SK-N-MC (cell line): ENCODE measurements at places on chromosomes 6 and 20.
A peak's percentile ranks its signal among the peaks of the same experiment; 100 is the strongest.

- no peak for DNase-seq
These were observed 337.8 kb downstream of the BTBD3 start for GRCh38 chr20:12255461-12255970.

- no peak for DNase-seq
These were observed 71.8 kb upstream of the ZNF184 start for GRCh38 chr6:27544612-27545260.

DNA sequence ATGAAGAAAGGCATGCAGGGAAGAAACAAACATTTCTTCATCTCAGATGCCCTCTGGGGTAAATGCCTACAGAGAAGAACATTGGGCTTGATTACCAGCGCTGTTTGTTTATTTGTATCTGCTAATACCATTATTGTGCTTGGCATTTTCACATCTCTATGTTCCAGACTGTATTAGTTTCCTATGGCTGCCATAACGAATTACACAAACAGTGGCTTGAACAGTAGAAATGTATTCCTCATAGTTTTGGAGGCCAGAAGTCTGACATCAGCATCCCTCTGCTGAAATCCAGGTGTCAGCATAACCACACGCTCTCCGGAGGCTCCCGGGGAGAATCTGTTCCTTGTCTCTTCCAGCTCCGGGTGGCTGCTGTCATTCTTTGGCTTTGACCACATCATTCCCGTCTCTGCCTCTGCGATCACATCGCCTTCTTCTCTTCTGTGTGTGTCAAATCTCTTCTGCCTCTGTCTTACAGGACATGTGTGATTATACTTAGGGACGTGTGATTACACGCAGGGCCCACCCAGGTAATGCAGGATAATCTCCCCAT, 241.6 kb upstream of the SUPT3H start:
- DNase-seq: no peak

DNA sequence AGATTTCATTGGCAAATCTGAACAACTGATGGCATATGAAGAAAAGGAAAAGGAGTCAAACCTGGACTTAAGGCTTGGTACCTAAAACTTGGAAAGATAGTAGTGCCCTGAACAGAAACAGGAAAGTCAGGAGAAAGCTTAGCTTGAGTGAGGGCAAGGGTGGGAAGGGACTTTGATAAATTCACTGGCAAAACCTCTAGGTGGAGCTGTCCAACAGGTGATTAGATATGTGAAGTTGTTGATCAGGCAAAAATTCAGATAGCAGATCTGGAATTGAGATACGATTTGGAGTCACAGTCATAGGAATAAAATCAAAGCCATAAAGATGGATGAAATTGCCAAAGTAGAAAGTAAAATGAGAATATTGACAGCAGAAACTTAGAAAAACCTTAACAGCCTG, 16.1 kb upstream of the ZNF292 start:
- DNase-seq: no peak

DNA sequence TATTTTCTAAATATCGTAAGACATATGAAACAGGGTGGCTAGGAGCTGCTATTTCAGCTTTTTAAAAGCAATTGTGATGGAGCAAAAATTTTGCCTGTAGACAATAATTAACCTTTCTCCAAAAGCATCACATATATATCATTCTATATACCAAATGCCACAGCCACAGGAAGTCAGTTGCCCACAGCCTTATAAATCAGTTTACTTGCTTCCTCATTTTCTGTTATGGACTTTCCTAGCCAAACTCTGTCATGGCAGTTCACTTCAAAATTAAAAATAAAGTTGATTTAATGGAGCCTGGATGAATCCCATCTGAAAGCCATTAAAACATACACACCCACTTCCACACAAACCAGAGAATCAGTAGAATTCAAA, 93.4 kb upstream of the NHSL1 start:
- no peak for DNase-seq

DNA sequence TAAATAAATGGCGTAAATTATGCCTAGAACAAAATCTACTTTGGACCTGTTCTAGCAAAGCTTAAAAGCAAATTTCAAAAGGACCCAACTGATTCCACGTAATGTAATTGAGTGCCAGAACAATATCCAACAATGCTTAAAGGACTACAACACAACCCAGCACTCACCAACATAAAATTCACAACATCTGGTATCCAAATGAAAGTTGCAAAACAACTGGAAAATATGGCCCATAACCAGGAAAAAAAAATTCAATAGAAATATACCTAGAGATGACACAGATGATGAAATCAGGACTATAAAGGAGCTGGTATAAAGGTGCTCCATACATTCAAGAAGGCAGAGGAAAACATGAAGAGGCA, 14.1 kb downstream of the TUBB2B start:
- no peak for DNase-seq

DNA sequence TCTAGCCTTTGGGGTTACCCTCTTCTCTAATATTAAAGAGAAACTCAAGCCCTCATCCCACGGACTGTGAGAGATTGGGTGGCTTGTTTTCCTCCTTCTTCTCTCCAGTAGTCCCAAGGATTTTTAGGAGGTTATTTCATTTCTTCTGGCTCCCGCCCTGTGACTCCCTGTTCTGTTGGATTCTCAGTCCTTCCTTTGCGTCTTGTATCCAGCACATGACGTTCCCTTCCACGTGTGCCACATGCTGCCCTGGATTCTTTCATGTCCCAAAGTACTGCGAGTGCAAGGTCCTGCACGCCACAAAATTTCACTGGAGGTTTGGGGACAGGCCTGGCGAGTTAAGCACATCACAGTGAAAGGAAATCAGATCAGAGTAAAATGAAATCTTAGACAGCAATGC, 213.4 kb downstream of the PACRG start:
- no peak for DNase-seq

DNA sequence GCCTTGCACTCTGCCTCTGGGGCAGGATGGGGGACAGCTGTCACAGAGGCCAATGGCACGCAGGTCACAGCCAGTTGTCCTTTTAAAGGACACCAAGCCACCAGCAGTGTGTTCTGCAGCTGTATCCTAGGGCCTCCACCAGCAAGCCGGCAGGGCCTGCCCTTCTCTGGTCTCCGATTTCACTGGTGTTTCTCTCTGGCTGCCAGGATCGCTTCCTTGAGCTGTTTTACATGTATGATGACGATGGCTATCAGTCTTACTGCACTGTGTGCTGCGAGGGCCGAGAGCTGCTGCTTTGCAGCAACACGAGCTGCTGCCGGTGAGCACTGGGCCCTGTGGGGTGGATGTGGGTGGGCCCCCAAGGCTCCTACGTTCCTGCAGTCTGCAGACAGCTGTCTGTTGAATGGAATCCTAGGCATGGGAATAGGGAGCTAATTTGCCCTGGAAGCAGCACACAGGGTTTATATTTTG, 22.7 kb upstream of the MAPRE1 start:
- no peak for DNase-seq

GRCh38 chr6:115740907-115741306, 319.8 kb downstream of the FRK start:
- DNase-seq: no peak

- DNase-seq: no peak
These were observed 32.1 kb downstream of the FAM83B start for GRCh38 chr6:54878718-54879117.

GRCh38 chr20:56363491-56363890, 4.7 kb downstream of the FAM210B start:
- DNase-seq: no peak

DNA sequence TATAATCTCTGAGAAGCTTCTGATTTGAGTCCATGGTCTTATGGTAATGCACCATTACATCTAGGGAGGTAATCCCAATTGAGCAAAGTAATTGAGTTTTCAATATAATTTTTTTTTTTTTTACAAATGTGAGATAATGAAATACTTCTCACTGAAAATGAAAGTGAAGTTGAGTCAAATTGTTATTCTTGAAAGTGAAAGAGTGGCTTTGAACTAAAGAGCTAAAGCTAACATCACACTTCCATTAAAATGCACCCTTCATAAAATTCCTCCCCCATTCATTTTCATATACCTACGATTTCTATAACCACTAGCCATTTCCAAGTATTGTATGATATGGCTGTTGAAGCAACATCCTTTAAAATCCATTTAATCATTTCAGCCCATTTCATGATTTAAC, 149.1 kb upstream of the IMPG1 start:
- no peak for DNase-seq

- DNase-seq: no peak
These were observed 51.2 kb downstream of the BMP6 start for GRCh38 chr6:7777074-7777473.

- no peak for DNase-seq
These were observed 50.7 kb upstream of the BHLHE23 start for GRCh38 chr20:63057171-63058117.

DNA sequence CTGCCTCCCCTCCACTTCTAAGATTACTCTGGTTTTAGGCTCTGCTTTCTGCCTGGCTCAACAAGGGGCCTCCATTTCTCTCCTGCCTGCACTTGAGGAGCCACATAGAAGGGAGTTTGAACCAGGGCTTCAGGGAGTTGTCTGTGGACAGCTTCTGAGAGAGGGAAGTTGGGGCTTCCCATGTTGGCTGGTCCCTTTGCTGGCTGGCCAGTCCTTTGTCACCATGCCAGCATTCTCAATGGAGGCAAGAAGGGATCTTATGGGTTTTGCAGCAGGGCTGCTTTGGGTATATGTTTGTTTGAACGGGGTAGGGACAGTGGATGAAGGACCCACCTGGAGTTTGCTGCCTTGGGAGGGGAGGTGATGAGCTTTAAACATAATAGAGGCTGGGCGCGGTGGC, 124.9 kb downstream of the CARMIL1 start:
- DNase-seq: no peak

GRCh38 chr6:138815797-138816528, 20.1 kb downstream of the ECT2L start:
- DNase-seq: peak; percentile 39

DNA sequence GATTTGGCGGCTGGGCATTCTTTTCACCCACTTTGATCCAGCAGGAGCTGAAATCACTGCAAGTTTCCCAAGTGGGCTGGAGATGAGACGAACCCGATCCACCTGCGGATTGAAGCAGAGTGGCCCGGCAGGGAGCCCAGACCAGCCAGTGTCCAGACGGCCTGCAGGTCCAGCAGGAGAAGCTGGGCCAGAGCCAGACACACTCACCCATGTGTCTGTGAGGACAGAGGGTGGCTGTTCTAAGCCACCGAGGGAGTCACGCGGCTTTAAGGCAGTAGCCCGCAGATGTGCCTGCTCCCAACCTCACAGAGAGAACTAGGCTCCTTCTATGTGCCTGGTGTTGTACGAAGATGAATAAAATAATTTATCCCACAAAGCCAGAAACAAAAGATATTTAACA, 200.7 kb downstream of the WDR27 start:
- DNase-seq: no peak

DNA sequence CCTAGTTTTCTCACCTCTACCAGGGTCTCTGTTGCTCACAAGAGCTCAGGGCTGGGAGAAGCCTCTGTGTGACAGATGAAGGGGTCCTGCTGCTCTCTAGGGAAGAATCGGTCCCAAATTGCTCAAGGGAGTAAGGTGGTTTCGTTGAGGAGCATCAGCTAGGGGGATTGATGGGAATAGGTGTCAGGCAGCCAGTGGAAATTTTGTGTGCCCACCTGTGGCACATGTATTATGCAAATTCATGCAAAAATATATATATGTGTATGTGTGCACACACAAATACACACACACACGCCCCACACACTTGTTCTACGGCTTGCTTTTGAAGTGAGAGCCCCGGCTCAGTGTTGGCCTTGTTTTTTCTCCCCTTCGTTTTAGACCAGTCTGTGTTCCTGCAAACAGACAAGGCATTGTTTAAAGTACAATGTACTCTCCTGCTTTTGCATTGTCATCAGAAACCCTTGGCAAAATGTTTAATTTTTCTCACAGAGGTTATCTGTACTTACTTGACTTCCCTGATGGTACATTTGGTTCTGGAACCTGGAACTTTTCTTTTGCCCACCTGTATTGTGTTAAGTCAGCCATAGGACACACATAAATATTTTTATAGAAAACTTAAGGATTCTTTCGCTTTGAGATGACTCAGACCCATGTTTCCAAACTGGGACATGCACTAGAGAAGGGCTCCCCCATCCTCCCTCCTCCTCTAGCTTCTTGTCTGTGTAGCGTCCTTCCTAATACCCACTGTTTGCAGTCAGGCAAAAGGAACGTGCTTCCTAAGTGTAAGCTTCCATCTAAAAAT, 26.7 kb downstream of the FOXO3 start:
- DNase-seq: no peak

- no peak for DNase-seq
These were observed 40.7 kb downstream of the CPXM1 start for GRCh38 chr20:2759603-2760296.

- no peak for DNase-seq
These were observed 508.6 kb downstream of the UTRN start for GRCh38 chr6:144793744-144794143.

DNA sequence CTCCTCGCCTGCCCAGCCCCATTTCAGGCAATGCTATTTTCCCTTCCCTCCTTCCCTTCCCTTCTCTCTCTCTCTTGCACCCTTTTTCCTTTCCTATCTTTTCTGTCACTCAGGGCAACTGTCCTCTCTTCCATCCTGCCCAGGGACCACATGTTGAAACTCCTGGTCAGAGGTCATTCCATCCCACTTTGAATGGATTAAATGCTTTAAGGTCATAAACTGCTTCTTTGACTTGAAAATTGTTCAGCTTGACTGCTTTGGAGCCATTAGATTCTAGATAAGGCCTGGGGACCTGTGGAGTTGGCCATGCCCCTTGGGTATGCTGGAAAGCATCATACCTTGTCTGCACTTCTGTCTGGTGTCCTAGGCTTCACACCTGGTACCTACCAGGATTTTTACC, 106.1 kb downstream of the DTNBP1 start:
- DNase-seq: no peak

DNA sequence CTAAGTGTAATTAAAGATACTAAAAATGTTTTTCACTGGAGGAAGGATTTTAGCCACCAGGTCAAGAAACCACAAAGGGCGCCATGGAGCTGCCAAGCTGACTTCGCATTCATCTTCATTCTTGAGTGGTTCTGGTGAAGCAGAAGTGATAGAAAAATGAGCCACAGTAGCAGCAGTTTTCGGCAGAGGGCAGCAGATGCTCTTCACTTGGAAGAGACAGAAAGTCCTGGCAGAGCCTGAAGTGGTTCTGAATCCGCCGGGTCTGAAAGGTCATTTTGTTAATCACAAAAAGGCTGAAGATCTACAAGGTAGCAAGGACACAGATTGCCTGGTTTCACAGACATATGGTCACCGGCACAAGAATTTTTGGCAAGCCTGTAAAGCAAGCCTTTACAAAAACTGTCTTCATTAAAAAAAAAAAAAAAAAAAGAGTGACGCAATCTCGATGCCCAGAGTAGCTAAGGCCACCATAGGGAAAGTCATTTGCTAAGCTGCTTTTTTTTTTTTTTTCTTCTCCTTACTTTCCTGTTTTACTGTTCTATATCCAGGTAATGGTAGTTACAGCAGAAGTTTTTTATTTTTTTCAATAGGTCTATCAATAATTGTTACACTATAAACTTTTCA, 345.1 kb upstream of the AGPAT4 start:
- DNase-seq: no peak

DNA sequence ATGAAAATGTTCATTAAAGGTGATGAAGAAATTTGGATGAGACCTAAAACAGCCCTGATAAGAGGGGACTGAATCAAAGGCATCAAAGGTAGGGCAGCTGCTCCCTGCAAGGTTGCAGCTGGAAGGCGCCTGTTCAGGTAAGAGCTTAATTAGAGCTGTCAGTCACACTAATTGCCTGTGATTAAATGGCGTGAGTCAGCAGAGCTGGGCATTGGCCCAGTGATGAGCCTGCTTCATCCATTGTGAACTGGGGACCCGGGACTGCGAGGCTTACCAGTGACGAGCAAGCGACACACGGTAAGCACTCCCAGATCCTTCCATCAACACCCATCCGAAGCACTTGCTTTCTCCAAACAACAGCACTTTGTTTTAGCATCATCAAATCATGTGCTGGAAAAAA, 621.5 kb upstream of the CDH4 start:
- DNase-seq: no peak

- no peak for DNase-seq
These were observed 52.0 kb downstream of the KIF13A start for GRCh38 chr6:17935188-17936149.
